ENCODE measurements at places on chromosomes 6 and 20.

GRCh38 chr6:26276841-26277648 lies 88.0 kb upstream of the BTN3A2 start:
- DNase-seq = no peak

DNA sequence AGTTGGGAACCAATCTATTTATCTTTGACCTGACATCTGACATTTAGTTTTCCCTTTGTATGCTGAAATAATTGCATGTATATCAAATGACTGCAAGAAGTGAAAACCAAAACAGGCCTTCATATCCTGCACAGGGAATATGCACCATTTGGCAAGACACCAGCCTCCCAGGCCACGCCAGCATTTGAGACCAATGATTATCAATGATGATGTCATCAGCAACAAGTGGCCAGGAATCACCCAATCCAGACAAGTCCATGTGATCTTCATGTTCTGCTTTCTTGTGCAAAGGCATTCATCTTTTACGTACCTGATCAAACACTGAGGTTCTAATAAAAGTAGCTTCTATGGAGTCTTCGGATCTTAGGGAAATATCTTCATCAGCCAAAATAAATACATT lies 107.4 kb upstream of the TENT5A start:
- DNase-seq = no peak

- DNase-seq = no peak
Measured at GRCh38 chr6:117783279-117783678, 108.0 kb downstream of the NUS1 start.

GRCh38 chr6:3732345-3733141 lies 19.0 kb downstream of the PXDC1 start:
- peak; percentile 62 for DNase-seq

DNA sequence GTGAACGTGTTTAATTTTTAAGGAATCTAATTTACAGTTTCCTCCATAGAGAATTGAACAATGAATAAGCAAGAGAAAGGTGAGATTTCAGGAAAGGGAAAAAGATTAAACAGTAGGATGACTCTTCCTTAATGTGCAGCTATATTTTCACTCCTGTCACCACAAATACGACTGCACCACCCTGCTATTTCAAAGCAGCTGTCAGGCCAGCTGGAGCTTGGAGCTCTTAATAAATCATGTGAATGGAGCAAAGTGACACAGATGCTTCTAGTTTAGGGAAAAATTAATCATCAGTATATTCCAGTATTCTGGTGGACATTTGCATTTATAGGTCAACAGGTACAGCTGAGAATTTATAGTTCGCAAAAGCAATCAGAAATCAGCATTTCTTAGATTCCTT lies 56.5 kb upstream of the PKIB start:
- DNase-seq = no peak

DNA sequence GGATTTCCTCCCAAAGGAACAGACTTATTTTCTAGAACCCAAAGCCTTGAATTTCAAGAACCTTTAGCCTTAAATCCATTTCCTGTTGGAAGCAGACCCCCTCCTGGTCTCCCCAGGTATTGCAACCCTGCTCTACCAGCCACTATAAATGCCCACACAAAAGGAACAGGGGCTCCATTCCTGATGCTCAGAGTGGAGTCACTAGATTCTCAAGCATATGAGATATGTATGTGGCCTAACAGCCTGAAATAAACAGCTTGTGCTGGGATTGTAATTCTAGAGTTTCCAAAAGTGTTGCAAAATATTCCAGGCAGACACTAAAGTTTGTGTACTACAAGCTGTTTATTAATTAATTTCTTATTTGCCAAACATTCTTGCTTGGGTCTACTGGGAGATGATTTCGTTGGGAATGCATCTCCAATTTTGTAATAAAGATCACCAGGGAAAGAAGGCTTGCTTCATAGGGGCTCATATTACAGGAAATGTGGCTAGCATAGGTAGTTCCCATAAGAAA lies 44.8 kb downstream of the RIPOR3 start:
- DNase-seq = no peak

- DNase-seq = no peak
Measured at GRCh38 chr6:159436581-159436980, 256.5 kb downstream of the SOD2 start.

GRCh38 chr6:64415926-64416325 lies 780.3 kb downstream of the PHF3 start:
- no peak for DNase-seq

DNA sequence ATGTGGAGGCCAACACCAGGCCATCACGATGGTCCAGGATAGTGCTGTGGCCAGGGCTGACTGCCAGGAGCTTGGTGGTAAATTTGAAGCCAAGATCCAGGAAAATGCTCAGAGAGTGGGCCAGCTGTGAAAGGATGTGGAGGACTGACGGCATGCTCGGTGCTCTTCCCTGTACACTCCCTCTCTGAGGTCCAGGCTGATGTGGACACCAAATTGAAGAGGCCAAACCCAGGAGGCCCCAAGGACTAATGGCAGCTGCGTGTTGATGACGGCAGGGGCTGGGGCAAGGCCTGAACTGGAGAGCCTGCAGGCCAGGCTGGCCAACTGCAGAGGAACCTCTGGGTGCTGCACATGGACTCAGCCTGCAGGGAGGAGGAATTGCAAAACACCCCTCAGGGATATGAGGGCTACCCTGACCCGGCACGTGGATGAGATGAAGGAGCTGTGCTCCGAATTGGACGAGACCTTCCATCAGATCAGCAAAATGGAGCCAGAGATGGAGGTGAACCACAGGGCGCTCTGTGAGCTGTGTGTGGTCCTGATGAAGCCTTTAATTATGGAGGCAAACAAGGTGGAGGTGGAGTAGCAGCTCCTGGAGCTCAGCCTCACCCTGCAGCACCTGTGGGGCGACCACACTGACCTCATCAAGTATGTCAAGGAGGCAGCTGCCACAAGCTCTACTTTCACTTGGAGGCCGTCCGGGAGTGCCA lies 6.9 kb upstream of the RAET1E start:
- DNase-seq = no peak

- DNase-seq = no peak
Measured at GRCh38 chr6:148814082-148814790, 67.4 kb downstream of the UST start.

GRCh38 chr6:33748841-33749240 lies 2.1 kb upstream of the IP6K3 start:
- DNase-seq = no peak

GRCh38 chr6:148805777-148806176 lies 58.9 kb downstream of the UST start:
- DNase-seq = no peak

GRCh38 chr6:76942203-76942966 lies 520.9 kb downstream of the HTR1B start:
- no peak for DNase-seq

DNA sequence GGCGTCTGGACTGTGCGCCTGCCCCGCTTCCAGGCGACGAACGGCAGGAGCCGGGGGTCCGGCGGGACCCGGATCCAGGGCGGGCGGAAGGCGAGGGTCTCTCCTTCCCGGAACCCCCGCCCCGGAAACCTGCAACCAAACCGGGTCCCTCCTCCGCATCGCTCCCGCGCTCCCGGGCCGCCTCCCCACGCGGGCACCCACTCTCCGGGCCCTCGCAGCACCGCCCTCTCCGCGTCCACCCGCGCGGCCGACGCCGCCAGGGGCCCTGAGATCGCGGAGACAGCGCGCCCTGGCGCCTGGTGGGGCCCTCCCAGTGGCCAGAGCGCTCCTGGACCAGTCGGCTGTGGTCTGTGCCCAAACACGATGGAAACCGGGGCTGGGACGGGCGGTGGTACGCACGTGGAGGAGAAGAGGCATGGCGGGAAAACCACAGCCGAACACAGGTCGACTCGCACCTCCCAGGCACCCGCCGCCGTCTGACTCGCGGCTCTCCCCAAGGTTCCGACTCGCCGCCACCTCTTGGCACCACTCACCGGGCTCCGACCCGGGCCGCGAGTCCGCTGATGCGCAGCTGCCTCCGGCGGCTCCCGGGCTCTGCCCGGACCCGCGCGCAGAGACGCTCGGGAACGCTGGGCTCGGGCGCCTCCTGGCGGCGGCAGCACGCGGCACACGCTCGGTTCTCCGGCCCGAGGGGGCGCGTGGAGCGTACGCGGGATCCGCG lies 7.9 kb downstream of the NKX2-2 start:
- peak; percentile 67 for DNase-seq

DNA sequence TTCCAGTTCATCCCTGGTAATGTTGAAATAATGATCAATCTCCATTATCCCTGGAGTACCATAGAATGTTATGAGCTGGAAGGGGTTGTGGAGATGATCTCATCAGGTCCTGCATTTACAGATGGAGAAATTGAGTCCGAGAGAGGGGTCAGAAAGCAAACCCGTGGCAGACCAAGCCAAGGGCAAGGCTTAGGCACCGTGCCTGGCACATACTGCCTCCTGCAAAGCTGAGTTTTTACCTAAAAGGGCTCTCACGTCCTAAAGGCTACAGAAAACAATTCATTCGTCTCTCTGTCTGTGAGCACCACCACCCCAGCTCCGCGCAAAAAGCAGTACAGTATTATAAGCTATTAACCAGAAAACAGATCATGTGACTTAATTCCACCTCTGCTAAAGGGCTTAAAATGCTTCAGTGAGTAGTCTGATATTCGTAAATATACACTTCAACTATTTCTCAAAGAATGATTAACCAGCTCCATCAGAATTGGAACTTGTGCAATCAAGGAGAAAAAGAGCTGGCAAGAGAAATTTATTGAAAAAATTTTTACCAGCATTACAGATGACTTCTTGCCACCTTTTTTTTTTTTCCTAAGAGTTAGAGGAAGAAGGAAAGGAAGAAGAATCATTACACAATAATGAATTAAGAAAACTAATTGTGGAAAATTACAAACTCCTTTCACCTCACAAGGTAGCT lies 3.4 kb upstream of the PARD6B start:
- no peak for DNase-seq

DNA sequence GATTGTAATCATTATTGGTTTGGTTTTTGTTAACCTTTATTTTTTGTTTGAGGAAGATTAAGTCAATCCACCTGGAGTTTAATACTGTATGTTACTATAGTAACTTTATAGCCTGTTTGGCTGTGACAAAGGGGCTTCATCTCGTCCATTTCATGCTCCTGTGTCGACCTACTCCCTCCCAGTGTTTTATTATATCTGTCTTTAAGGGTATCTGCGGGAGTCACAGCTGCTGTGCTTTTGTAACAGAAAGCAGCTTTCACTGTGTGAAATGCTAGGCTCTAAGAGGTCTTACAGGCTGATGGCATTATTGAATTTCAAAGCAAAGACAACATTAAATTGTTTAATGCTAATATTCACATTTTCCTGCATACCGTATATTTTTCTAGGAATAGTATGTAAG lies 698.0 kb upstream of the POU3F2 start:
- no peak for DNase-seq

DNA sequence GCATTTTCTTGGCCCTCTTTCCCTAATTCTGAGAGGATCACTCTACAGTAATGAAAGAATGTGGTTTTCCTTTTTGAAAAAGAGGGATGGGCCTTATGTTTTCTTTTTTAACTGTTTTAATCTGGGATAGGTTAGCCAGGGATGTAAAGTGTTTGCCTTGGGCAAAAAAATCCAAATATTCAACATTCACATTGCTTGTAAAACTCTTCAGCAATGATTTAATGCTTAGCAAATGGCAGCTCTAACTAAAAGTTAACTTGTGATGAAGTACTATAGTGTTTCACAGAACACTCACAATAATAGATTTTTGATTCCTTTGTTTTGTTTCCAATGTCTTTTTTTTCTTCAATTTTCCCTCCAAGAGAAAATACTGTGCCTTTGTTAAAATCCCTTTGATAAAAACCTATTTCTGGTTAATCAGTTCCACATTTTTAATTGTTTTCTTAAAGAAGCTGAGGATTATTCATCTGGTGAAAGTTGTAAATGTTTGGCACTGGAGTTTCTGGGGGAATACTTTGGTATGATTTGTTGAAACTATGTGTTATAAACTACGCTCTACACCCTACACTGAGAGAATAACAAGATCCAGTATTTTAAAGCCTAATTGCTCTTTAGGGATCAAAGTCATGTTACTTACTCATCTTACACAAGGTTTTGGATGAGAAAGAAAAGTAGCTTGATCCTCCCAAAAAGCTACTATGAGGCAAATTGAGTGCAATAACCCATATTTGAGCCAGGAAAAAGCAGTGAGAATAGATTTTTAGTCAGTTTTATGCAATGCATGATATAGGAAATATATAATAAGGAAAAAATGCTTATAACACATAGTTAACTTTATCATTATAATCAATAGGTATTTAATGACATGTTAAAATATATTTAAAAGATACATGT lies 335.8 kb downstream of the EPHA7 start:
- DNase-seq = no peak

DNA sequence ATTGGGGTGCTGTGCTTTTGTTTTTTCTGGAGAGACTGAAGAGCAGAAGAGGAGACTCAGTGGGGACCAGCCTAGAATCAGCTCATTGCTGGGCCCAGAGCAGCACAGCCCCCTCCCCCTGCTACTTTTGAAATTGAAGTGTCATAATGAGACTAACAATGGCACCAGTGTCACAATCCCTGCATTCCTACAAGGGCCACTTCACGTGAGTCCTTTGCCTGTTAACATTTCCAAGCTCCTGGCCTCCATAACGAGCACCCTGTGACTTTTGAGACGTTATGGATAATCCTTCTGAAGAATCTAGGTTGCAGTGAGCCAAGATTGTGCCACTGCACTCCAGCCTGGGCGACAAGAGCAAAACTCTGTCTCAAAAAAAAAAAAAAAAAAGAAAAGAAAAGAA lies 41.7 kb downstream of the CNBD2 start:
- no peak for DNase-seq

- DNase-seq = no peak
Measured at GRCh38 chr6:32371229-32371628, 474 bp downstream of the TSBP1 start.

DNA sequence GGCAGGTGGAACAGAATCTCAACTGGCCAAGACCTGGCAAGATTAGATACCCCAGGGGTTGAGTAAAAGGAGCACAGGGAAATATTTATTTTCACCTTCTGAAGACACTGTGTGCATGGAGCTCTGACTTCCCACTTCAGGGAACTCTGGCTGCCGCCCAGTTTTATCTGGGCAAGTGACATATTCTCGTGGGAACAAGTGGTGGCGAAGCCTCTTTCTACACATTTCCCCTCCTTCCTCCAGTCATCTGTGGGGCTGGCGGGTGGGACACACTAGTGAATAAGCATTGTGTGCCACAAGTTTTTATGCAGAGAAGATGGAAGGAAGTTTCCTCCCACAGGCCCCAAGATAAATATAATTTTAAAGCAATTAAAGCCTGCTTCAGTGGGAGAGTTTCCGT lies 23.6 kb downstream of the NSFL1C start:
- no peak for DNase-seq

- no peak for DNase-seq
Measured at GRCh38 chr6:106398621-106399020, 38.1 kb downstream of the CRYBG1 start.

DNA sequence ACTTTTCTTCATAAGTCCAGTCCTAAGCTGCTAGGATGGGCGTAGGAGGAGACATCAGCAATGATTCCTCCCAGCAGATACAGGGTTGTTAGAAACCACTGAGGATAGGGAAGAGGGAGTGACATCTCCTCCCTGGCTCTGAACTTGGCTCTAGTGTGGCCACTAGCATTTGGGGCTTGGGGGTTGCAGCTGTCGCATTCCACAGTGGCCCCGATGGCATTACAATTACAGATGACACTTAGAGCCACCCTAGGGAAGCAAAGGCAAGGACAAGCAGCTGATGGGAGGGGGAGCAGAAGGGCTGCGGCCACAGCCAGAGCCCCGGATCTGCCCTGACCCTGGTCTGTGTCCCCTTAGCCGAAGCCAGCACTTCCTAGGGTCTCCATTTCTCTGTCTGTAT lies 9.5 kb upstream of the CDKN1A start:
- no peak for DNase-seq

- no peak for DNase-seq
Measured at GRCh38 chr20:50484271-50484976, 25.8 kb upstream of the PTPN1 start.

GRCh38 chr6:129812145-129812777 lies 48.9 kb downstream of the TMEM244 start:
- no peak for DNase-seq

All from CD4-positive, alpha-beta T cell treated with Interleukin-2 at 100 ng/mL for 4 hours (primary cell).